Activated CD4-positive, alpha-beta memory T cell treated with anti-CD3 and anti-CD28 coated beads, Interleukin-2, amount 10 ng/mL, durations not matched to agents 7 days and 5 days (primary cell): ENCODE measurements at places on chromosomes 12 and 14. TPM values are rescaled to one million over a fixed set of nuclear protein-coding genes. Genes with fewer than 3 reads are reported as not detected.
A peak's percentile ranks its signal among the peaks of the same experiment; 100 is the strongest.

GRCh38 chr14:68634332-68634731 is 158.5 kb downstream of the ZFP36L1 start:
- DNase-seq, result peak; percentile 5

DNA sequence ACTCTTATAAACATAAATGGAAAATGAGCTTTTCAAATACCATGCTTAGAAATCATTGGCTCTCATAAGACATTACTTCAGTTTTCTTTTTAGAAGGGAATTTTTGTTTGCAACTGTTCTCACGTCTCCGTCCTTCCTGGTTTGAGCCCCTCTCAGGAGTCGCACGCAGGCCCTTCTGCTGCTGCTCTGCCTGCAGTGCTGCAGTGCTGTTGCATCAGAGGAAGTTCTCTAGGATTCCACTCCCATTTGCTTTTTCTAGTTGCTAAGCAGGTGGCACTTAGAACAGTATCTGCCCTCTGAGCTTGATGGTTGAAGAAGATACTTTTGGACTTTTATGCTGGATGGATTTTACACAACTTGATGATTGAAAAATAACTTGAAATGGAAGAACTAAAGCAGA is 70.8 kb downstream of the SCN8A start:
- DNase-seq, result no peak

GRCh38 chr14:71607056-71607455 is 325.2 kb upstream of the RGS6 start:
- DNase-seq, result no peak

GRCh38 chr12:114131824-114132223 is 165.7 kb upstream of the RBM19 start:
- DNase-seq, result no peak

DNA sequence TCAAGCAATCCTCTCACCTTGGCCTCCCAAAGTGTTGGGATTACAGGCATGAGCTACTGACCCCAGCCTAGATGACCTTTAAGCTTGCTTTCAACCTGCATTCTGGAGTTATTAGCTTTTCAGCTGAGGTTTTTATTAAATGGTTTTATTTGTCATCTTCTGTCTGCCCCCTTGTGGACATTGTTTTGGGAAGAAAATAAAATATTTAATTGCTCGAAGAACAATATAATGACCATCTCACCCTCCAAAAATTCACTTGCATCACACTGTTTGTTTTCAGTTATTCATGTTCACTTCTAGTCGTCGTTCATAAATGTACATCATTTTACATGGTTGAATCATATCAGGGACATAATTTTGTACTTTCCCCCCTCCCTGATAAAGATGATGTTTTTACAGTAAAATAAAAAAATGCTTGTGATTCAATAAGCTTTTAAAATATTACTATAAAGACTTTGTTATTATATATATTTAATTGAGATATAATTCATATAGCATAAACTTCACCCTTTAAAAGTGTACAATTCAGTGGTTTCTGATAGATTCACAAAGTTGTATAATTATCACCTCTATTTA is 10.1 kb upstream of the SPATS2 start:
- no peak for DNase-seq

DNA sequence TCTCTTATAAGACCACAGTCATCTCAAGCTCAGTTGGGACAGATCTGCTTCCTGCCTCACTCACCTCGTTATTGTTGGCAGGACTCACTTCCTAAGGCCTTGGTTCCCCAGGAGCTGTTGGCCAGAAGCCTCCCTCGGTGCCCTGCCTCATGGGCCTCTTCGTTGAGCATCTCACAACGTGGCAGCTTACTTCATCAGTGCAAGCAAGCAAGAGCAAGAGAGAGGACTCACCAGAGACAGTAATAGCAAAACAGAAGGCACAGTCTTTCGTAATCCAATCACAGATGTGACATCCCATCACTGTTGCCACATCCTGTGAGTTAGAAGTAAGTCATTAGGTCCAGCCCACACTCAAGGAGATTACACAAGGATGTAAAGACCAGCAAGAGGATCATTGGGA is 5.1 kb upstream of the NUMB start:
- peak; percentile 54 for DNase-seq

GPRC5D gene
- total RNA-seq, result 0.73 TPM

SLCO1B3 gene
- total RNA-seq, result not detected

GRCh38 chr14:104322531-104323366 is 184.4 kb downstream of the KIF26A start:
- DNase-seq, result no peak

DNA sequence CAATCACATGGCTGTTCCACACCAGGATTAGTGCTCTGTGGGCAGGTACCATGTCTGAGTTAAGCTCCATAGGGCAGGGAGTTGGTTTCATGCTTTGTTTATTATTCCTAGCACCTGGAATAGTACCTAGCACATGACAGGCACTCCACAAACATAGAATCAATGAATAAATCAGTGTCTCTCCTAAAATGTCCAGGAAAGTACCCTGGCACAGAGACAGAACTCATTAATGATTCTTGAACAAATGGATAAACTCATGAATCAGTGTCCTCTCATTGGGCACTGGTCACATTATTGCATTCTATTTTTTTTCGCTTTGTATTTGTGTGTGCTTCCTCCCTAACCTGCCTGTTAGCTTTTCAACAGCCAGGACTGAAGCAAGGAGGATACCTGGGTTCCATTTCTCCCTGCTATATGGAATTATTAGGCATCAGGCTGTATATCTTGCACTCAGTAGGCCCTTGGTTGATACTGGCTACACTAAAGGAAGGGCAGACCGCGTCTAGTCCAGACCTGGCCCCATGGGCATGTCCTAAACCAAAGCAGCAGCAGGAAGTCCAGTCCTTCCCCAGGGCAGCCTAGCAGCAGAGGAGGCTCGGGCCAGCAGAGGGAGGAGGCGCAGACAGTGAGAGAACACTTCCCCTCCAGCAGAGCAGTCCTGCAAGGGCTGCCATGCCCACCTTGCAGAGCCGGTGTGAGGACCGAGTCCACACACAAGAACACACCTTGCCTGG is 18.4 kb downstream of the HDAC7 start:
- no peak for DNase-seq

- no peak for DNase-seq
These were observed 87.3 kb downstream of the TTLL5 start for GRCh38 chr14:75748336-75748735.

LHX5 gene
- not detected for total RNA-seq

- no peak for DNase-seq
These were observed 96.3 kb upstream of the NAV3 start for GRCh38 chr12:77734214-77734883.

GRCh38 chr12:41277100-41277945 is 89.2 kb downstream of the PDZRN4 start:
- DNase-seq, result no peak

KNTC1 gene
- total RNA-seq, result 101 TPM

DNA sequence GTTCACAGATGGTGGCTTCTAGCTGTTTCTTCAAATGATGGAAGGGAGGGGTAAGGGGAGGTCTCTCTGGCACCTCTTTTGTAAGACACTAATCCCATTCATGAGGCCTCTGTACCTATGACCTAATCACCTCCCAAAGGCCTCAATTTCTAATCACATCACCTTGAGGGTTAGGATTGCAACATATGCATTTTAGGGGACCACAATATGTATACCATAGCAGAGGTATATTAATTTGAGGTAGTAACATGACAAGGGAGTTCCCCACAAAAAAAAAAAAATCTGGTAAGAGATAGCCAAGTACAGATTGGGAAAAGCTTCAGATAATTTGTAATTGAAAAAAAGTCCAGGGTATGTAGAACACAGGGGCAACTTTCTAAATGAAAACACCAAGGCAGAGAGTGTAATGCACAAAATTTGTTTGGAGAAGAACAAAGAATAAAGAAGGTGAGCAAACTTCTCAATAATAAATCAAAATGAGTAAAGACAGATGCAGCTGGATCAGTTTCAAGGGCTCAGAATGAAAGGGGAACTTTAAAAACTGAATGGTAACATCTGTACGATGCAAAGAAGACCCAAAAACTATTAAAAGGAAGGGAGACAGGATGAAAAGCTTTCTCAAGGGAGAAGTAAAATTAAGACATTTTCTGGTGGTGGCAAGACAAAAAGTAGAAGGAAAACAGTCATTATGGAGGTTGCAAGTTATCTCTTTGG is 125.5 kb upstream of the DCN start:
- DNase-seq, result no peak

- DNase-seq, result no peak
These were observed 24.5 kb downstream of the FZD10 start for GRCh38 chr12:130186651-130187268.

ETFRF1 gene
- 11.3 TPM for total RNA-seq

CLEC14A gene
- total RNA-seq, result not detected
